ENCODE measurements at places on chromosomes 4 and X.

DNA sequence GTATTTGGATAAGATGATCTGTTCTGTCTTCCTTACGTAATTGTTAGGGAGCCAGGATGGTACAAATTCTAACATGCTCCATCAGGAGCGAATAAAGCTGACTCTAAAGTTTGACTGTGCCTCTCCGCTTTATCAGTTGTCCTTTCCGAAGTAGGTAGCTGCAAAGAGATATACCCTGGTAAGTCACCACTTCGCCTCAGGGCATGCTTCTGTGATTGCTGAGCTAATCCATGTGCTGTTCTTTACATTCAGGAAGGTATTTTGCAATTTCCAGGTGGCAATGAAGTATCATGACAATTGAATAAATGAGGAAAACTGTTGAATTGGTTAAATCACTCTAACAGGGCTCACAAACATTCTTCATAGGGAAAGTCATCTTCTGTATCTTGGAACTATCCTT, 38.9 kb downstream of the KIT start:
- DNase-seq, result no peak

- no peak for DNase-seq
Measured at GRCh38 chr4:39514888-39515401, 12.3 kb downstream of the UGDH start.

- DNase-seq, result no peak
Measured at GRCh38 chrX:153623310-153624029, 23.5 kb upstream of the DUSP9 start.

DNA sequence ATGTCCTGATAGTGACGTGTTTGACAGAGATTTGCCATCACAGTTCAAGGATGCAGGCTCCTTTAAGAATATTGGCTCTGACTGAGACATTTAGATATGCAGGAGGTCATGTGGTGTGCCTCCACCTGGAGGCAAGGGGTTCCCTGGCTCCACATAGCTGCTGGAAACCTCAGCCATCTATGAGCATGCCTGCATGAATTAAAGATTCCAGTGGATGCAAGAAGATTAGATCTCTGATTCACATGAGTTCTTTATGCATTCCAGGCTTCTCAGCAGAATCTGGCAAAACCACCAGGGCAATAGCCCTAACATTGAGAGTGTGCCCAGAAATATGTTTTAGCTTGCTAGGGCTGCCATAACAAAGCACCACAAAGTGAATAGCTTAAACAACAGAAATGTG, 298.5 kb upstream of the AADAT start:
- DNase-seq, result no peak

DNA sequence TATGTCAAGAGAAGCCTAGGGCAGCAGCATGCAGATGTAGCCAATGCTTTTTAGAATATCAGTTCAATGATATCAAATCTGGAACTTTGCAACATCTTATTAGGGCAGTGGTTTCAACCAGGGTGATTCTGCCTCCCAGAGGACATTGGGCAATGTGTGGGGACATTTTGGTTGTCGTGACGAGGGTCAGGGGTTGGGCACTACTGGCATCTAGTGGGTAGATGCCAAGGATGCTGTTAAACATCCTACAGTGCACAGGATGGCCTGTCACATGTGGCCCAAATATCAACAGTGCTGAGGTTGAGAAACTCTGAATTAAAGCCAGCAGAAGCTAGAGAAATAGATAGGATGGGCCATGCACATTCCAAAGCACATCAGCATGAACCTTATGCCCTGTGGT, 152.3 kb downstream of the AMELX start:
- DNase-seq, result no peak

GRCh38 chrX:42117318-42117717, 194.0 kb upstream of the CASK start:
- DNase-seq, result no peak

DNA sequence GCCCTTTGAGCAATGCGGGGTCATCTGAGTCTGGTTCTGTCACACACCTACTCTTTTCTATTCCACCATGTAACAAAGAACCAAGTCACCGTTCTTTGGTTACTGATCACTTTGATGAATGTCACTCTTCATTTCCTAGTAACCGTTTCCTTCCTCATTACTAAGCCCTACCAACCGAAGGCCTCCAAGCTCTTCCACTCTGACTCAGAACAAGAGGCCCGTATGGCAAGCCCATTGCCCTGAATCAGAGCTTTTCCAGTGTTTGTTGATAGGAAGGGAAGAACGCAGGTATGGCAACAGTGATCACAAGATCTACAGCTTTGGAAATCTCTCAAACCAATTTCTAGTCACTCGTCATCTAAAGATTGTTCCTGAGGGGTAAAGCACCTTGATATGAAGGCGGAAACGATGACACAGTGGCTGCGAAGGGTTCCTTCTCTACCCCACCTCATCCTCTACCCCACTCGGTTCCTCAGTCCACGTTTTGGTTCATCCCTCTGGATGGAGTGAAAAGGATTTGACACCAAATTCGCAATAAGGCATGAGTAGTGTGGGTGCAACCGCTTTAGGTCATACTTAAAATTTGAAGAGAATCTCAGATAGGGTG, 28.0 kb upstream of the CD40LG start:
- no peak for DNase-seq

GRCh38 chr4:138404251-138404650, 162.1 kb upstream of the SLC7A11 start:
- no peak for DNase-seq

DNA sequence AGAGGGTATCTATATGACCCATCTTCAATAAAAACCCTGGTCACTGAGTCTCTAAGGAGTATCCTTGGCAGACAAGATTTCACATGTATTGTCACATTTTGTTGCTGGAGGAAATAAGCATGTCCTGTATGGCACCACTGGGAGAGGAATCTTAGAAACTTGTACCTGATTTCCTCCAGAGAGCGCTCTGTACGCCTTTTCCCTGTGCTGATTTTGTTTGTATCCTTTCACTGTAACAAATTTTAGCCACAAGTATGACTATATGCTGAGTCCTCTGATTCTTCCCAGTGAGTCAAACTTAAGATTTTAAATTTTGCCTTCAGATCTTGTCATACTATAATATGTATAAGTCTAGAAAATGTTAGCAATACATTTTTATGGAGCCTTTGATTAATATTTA, 102.8 kb downstream of the ITIH6 start:
- no peak for DNase-seq

DNA sequence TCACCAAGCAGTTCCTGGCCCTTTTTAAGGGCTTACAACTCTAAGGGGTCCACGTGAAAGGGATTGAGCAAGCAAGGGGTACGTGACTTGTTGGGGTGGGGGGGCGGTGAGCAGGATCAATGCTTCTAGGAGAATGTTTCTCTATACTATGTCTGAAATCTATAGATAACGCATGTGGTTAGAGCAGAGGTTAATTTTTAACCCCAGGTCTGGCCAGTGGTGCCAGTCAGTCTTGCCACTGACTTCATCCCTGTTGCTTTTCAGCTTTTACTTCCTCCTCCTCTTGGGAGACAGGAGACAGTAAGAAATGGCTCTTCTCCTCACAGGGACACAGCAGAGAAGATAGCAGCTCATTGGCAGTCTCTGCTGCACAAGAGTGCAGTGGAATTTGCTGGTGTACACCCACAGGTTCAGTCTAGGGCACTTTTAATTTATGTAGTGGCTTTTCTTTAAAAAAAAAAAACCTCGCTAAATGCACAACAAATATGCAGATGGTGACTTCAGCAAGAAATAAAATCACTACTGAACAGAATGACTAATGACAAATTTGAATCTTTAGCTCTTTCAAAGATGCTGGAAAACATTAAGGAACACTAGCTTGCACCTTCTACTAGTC, 190.5 kb downstream of the CCNG2 start:
- DNase-seq, result no peak

DNA sequence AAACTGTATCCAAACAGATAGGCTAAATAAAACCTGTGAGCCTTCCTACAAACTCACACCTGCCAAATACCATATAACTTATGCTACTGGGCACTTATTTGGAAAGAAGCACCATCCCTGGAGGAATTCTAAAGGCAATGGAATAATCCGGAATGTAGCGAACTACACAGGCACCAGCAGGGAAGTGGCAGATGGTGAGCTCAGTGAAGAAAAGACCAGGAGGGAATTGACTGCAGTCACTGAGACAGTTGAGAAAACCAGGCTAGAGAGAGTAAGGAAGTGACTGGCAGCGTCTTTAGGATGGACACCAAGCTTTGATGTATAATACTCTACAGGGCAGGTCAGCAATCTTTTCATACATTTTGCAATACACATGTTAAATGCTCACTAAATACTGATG, 16.3 kb downstream of the NDNF start:
- DNase-seq, result no peak

DNA sequence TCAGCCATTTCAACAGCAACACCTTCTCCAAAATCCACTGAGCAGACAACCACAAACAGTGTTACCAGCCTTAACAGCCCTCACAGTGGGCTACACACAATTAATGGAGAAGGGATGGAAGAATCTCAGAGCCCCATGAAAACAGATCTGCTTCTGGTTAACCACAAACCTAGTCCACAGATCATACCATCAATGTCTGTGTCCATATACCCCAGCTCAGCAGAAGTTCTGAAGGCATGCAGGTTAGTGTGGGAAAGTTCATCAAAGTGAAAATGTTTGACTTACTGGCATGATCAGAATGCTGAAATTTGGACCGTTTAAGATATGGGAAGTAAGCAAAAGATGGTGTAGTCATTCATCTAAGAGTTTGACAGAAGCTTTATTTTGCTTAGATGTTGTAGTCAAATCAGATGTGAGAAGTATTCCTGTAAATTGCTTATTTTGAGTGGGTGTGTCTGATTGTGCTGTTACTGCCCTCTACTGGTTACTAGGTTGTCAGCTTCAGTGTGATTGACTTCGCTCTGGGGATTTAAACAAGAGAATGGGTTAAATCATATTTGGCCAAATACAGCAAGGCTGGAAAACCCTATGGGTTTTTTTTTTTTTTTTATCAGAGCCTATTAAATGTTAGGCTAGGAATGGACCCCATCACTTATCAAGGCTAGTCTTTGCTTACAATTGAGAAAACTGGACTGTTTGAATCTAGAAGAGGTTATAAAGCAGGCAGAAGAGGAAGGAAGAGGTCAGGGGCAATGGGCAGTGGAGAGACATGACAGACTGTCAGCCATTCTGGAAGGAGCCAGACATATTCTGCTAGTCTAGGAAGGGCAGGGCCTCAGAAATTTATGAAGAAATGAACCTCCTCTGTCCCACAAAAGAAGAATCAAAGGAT, 130.3 kb downstream of the DIPK2B start:
- no peak for DNase-seq

GRCh38 chr4:52714597-52715254, 36.5 kb downstream of the ERVMER34-1 start:
- DNase-seq, result no peak

All from stimulated activated CD8-positive, alpha-beta memory T cell treated with anti-CD3 and anti-CD28 coated beads, Interleukin-4, amount 100 ng/mL, for 1 hour (primary cell).